NCI-H460 (cell line): ENCODE measurements at places on chromosomes 6 and 20.

DNA sequence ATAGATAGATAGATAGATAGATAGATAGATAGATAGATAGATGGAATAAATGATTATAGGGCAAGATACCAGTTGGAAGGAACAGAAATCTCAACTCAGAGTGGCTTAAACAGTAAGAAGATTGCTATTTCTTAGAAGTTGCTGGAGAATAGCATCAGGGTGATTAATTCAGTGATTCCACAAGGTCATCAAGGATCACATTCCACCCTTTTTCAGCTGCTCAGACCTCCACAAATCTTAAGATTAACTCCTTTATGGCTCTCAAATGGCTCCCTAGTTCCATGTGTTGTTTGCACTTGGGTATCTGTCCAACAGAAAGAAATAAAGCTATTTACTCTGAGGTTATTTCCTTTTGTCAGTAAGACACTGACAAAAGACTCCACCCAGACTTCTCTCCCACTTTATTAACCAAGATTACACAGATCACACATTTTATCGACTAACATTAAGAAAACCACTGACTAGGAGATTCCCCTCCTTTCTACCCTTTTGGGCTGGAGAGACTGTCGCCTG is 68.3 kb upstream of the KIF16B start:
- DNase-seq: no peak

DNA sequence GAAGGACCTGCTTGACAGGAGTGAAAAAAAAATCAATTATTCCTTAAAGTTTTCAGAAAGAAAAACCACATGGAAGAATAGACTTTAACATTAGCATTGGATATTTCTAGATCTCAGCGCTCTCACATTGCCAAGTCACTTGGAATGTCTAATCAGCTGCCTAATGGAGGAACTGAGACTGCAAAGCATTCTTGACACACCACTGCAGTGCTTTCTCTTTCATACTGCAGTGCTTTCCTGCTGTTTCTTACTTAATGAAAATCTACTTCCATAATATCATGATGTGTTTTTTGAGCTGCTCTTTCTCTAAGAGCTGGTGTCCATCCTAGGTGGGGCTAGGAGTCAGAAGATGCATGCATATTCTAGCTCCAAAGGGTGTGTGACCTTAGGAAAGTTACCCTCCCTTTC is 20.4 kb upstream of the MCM3 start:
- DNase-seq: no peak

DNA sequence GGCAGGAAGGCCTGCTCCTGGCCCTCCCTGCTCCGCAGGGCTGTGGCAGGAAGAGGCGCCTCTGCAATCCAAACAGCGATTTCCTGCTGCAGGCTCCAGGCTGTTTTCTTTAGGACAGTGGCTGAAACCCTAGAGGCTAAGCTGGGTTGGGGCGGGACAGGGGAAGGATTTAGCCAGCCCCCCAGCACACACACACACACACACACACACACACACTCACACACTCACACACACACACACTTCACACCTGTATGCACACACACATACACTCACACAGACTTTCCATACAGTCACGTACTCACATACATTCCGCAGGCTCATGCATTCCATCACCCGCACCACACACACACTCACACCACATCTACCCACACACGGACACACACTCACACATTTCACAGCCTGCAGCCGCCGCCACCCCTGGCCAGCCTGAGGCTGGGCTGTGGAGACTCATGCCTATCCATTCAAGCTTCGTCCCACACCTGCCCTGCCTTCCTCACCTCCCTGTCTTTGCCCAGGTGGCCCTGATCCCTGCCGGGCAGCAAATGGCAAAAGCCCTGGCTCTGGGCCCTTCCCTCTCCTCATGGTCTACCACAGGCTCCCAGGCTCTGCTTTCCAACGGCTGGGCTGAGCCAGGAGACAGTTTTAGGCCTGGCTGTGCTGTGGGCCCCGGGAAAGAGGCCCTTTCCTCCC is 17.9 kb downstream of the MDFI start:
- no peak for DNase-seq

GRCh38 chr6:40713002-40713719 is 126.0 kb upstream of the LRFN2 start:
- no peak for DNase-seq

GRCh38 chr6:47047097-47047478 is 5.0 kb upstream of the ADGRF1 start:
- DNase-seq: no peak

GRCh38 chr20:25042531-25043498 is 15.1 kb downstream of the ACSS1 start:
- no peak for DNase-seq

GRCh38 chr6:46734867-46735719 is at the start of gene PLA2G7:
Gene PLA2G7, minus strand, starts transcription at chr6:46735375. Its CDS starts 12,484 bp downstream, at chr6:46722891.
- DNase-seq: peak; percentile 17

DNA sequence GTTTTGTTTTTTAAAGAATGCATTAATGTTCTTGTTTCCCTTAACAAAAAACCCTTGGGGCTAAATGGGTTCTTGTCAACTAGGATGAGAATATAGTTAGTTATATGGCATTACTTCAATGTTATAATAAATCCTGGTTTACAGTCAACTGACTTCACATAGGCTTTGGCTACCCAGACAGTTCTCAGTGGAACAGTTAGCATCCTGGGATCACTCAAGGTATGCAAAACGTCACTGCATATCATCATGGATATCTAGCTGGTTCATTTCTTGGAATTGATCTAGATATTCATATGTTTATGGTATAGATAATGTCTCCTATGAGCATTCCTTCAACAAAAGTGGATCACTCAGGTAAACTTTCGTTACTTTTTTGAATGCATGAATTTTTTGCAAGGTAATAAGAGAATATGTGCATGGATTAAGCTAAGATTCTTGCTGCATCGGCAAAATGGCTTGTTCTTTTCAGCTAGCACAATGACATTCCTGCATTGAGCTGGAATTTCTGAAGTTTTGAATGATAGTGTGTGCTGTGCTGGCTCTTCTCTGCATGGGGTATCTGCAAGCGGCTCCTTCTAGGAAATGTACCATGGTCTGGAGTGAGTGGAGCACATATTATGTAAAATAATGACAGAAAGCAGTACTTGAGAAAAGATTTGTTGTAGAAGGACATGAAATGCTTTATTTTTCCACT is 138.9 kb downstream of the ADGRG6 start:
- no peak for DNase-seq

DNA sequence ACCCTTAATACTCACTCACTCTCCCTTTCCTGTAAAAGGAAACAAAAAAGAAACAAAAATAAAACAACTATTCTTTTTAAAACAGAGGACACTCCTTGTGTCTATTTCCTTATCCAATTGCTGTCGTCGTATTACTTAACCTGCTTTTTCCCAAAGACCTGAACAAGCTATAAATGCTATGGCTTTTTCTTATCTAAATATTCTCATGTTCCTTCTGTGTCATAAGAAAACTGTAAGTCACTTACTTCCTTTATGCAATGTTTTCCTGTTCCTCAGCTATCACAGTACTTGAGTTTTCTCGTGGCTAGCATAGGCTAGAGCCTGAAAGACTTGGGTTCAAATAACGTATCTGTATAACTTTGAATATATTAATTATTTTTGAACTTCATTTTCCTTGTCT is 99.2 kb downstream of the IRAK1BP1 start:
- DNase-seq: no peak

GRCh38 chr20:31801508-31801907 is 17.6 kb upstream of the MYLK2 start:
- no peak for DNase-seq

DNA sequence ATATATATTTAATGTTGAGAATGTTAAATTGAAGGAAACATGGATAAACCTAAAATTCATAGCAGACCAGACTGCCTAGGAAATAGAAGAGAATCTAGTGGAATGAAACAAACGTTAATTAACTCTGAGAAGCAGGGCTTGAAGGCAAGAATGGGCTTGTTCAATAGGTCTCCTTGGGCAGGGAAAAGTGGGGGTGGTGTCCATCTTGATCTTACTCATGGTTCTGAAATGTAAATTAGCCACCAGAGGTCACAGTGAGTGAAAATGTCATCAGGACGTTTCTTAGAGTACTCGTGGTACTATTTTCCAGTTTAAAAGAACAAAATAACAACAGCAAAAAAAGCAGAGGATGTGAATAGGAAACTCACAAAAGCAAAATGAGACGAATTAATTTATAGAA is 66.8 kb upstream of the BTBD3 start:
- no peak for DNase-seq

DNA sequence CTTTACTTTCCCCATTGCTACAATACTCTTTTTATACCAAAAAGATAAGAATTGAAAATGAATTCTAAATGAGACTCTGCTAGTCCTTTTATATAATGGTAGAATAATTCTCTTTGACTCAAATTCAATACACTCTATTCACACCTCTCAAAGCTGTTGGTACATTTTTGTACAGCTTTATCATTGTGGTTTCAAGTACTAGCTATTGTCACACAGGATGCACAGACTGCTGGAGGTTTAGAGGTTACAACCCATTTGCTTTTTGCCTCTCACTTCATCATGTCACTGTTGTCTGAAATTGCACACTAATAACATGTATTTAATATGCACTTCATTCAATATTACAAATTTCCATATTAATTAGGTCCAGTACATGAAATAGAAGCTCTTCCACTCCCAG is 442.2 kb upstream of the ARID1B start:
- no peak for DNase-seq

- DNase-seq: no peak
These were observed 232.8 kb upstream of the RNF24 start for GRCh38 chr20:4247898-4248858.

DNA sequence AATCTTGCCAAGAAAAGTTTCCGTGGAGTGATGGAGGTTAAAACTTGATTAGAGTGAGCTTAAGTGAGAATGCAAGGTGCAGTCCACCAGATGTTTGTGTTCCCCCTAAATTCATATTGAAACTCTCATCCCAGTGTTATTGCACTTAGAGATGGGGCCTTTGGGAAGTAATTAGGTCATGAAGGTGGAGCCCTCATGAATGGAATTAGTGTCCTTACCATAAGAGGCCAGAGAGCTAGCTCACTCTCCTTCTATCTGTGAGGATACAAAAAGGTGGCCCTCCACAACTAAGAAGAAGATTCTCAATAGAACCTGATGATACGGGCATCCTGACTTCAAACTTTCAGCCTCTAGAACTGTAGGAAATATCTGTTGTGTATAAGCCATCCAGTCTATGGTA is 258.6 kb downstream of the GRIK2 start:
- DNase-seq: no peak

GRCh38 chr20:35088231-35089145 is 4.1 kb downstream of the TRPC4AP start:
- no peak for DNase-seq

- DNase-seq: no peak
These were observed 296.3 kb downstream of the QKI start for GRCh38 chr6:163710532-163711470.

DNA sequence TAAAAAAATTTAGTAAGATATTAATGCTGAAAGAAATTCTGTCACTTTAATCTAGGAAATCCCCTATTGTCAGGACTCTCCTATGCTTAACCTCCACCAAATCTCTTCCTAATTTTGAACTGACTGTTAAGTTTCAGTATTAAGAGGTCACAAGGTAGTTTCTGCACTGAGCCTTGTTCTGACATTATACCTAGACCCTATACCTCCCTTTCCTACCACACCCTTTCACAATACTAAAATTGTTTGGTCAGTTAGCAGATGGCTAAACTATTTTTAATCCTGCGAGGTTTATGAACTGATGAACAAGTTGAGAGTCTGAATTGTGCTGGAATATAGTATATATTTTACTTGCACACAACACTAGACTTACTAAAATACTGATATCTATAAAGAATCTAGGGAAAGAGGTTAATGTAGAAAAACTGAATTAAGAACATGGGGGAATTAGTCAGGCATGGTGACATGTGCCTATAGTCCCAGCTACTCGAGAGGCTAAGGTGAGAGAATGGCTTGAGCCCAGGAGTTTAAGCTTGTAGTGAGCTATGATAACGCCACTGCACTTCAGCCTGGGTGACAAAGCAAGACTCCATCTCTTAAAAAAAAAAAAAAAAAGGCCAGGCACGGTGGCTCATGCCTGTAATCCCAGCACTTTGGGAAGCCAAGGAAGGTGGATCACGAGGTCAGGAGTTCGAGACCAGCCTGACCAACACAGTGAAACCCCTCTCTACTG is 51.5 kb downstream of the HBS1L start:
- no peak for DNase-seq

DNA sequence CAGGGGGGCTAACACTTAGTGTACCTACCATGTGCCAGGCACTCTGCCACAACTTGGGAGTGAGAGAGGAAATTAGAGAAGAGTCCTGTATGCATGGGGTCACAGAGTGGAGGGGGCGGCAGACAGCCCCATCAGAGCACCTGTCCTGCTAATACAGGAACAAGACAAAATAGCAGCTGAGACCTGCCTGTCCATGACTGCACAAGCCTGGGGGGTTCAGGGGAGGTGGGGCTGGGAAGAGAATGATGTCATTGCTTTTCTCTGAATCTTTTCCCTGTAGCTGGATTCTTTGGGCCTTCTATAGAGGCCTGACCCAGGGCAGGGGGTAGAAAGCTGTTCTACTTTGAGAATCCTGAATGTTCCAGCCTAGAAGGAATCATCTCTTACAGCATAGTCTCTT is 37.4 kb downstream of the FOXP4 start:
- no peak for DNase-seq

DNA sequence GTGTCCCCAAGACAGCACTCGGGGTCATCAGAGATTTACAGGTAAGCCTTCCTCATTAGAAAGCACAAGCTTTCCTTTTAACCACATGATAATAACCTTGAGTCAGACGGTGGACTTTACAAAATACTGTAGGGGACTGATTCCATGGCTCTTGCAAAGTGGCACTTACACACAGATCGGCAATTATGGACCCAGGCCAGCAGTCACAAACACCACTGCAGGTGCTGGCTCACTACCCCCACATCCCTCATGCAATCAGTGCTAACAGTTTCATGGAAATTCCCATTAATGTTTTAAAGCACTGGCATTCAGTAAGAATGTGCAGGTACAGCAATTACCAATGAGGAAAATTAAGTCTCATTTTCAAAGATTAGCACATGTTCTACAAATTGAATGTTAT is 516.5 kb downstream of the PRKN start:
- no peak for DNase-seq

DNA sequence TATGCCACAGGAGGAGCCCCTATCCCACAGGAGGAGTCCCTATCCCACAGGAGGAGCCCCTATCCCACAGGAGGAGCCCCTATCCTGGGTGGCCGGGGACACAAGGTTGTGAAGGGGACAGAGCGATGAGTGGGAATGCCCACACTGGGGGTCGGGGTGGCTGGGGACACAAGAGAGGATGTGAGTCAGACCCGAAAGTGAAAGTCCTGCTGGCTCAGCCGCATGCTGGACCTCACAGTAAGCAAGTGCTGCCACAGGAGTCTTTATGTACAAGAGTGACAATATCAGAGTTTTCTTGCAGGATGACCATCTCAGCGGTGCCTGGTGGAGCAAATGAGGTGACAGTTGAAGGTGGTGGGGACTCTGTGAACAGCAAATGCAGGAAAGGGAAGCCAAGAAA is 93.7 kb downstream of the PSMB1 start:
- DNase-seq: no peak

- no peak for DNase-seq
These were observed 140.2 kb upstream of the AHI1 start for GRCh38 chr6:135637701-135638100.

GRCh38 chr6:14518515-14519217 is 401.1 kb downstream of the CD83 start:
- no peak for DNase-seq

- no peak for DNase-seq
These were observed 10.6 kb downstream of the SIRPG start for GRCh38 chr20:1646975-1647431.
